CD8-positive, alpha-beta T cell (primary cell): ENCODE measurements at places on chromosomes 11 and 22.

GRCh38 chr11:101748572-101749344 lies 165.0 kb upstream of the TRPC6 start:
- DNase-seq, result no peak

- DNase-seq, result peak; percentile 85
Observed at GRCh38 chr22:20205964-20206708, 55.3 kb upstream of the CCDC188 start.

DNA sequence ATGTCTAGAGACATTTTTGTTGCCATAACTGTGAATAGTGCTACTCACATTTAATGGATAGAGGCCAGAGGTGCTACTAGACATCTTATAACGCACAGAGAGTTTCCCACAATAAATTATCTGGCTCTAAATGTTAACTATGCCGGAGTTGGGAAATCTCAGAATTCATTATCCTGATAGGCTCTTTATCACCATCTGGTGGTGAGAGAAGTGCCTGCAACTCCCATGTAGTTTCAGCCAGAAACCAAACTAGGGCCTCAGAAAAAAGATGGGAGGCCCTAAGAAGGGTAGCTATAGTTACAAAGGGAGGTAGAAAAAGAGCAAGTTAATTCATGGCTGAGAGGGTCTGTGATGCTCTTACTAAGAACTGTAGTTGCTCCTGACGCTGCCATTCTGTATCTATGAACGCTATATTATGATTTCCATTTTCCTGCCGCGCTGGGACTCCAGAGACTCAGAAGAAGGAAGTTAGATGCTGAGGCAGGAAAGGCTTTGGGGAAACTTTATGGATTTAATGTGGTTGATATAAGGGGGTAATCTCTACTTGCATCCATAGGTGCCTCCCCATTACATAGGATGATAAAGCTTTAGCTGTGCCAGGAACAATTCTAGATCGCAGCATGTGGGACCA lies 22.9 kb upstream of the MRPL17 start:
- DNase-seq, result peak; percentile 69

DNA sequence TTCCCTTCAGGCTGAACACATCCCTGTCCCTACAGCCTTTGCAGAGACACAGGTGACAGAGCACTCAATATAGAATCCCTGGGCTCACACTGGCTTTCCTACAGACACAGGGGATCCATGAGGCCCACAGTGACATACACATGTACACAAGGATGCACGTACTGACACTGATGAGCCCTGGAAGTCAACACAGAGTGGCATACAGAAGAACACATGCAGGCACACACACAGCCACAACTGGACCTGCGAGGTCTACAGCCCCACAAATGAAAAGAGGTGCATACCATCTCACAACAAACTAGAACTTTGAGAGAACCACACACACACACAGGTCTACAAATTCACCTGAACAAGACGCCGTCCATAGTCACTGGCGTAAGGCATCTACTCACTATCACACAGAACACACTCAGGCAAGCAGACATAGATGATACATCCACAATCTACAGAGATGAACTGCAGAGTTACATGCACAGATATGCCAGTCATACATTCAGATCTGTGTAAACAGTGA lies 3.5 kb upstream of the ZNF74 start:
- DNase-seq, result no peak

GRCh38 chr11:68965901-68966853 lies 14.6 kb downstream of the MRGPRD start:
- peak; percentile 7 for DNase-seq

- DNase-seq, result no peak
Observed at GRCh38 chr22:20431511-20432192, 6.0 kb downstream of the SCARF2 start.

DNA sequence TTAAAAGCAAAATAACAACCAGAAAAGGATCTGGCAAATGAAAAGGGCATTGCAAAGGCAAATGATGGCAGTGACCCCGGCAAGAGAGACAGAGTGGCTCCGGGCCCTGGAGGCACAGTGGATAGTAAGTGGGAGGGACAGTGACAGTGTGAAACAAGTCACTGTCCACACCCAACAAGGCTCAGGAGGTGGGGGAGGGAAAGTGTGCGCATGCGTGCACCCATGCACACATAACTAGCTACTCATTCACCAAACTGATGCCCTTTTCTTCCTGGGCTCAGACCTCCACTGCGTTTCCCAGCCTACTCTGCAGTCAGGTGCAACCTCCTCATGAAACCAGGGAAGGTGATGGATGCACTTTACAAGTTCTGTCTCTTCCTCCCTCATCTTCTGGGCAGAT lies 108.4 kb downstream of the SHANK2 start:
- no peak for DNase-seq

DNA sequence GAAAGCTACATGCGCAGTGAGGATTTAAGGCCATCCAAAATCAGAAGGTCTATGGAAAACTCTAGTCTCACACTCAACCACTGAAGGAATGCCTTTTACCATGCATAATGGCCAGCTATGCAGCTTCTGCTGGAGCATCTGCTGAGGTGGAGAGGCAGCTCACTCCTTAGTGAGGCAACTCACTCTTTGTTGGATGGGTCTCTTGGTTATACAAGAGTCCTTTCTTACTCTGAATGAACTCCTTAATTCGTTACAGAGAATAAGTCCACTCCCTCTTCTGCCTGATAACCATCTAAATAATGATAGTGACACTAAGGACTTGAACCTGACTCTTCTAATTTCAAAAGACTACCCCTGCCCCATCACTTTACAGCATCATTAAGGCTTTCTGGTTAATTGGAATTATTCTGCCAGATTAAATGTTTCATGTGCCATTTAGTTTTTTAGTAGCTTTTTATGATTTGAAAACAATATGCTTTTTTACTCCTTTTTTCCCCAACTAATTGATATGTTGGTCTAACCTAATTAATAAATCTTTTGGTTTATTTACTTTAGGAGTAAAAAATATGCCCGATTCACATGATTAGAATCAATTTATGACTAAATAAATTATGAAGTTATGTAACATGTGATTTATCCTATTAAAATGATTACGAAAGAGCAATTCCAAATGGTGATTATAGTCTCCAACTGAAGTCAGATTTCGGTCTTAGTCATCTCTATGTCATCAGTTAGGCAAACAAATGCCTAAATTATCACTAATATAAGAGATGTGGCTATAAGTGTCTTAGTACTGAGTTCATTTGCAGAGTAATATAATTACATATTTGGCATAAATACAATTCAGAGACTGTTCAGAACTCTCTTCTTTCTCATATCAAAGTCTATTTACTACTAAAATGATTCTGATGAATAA lies 286.7 kb upstream of the CCDC90B start:
- DNase-seq, result no peak

DNA sequence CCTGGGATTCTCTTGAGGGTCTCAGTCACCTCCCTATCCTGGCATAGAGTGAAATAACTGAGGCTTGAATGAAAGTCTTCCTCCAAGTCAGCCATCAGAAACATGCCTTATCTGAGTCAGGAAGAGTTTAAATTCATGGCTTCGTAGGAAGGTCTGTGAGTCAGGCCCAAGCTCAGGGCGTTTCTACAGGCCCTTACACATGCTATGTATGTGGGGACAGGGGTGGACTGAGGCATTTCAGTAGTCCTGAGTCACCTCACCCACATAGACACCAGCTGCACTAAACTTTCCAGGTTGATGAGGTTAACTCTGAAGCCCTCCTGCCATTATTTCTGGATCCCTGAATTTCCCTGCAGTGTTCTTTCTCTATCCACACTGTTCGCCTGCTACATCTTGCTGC lies 134.6 kb upstream of the RCN1 start:
- no peak for DNase-seq

DNA sequence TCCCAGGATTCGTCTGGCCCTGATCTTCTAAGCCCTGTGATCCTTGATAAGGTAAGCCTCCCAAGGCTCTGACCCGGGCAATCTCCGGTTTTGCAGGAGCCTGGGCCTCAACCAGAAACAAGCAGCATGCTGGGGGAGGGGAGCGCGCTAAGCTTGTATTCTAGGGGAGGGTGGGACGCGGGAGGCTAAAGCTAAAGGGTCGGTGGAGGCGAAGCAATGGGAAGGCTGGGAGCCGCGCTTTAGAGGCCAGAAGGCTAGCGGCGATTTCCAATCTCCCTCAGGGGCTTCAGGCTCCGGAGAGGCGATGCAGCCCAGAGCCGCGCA lies 753 bp downstream of the PTPN5 start:
- no peak for DNase-seq

- DNase-seq, result no peak
Observed at GRCh38 chr11:66904561-66904960, 47.7 kb downstream of the LRFN4 start.

DNA sequence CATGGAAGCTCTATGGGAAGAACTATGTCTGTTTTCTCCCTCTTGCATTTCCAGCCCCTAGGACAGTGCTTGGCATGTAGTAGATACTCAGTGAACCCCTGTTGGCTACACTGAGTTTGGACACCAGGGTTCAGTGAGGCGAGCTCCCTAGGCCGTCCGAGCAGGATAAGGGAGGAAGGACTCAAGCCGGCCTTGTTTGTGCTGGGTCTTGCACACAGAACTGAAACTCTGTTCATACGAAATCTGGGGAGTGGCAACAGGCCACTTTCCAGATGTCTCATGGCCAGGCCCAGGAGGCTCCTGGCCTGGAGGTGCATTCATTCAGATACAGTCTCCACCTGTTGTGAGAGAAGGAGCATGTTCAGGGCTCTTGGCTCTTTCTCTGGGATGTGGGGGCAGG lies 23.6 kb upstream of the LMO1 start:
- no peak for DNase-seq

- no peak for DNase-seq
Observed at GRCh38 chr11:58497951-58498350, 10.0 kb downstream of the OR5B21 start.

- DNase-seq, result no peak
Observed at GRCh38 chr11:61357233-61357893, 4.3 kb downstream of the CYB561A3 start.

- DNase-seq, result peak; percentile 18
Observed at GRCh38 chr22:30694640-30695350, at the start of gene OSBP2. Gene OSBP2, plus strand, starts transcription at chr22:30694874. Its CDS starts 36 bp downstream, at chr22:30694910.

DNA sequence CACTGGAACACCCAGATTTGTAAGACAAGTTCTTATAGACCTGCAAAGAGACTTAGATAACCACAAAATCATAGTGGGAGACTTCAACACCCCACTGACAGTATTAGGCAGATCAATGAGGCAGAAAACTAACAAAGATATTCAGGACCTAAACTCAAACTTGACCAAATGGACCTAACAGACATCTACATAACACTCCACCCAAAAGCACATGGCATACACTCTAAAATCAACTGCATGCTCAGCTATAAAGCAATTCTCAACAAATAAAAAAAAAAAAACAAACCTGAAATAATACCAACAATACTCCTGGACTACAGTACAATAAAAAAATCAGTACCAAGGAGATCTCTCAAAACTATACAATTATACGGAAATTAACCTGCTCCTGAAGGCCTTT lies 115.0 kb downstream of the FDX1 start:
- DNase-seq, result no peak
